ENCODE measurements at places on chromosomes 1 and 21.

DNA sequence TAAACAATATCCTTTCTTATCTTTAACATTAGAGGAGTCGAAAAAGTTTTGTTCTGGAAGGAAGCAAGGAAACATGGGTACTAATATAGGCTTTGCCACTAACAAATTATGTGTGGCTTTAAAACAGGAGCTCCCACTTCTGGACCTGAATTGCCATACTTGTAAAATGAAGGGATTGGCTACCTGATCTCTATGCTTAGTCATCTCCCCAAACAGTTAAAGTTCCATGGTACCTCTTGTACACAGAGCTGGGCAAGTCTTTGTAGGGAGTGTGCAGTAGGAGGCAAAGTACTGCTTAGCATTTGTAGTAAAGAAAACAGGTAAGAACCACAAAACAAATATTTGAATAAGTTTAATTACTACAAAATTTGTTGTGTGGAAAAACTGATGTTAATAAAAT, 81.3 kb downstream of the MAST2 start:
- H3K27me3 ChIP-seq: no peaks in the 10 kb centered on the region
- H3K36me3 ChIP-seq: no peaks in the 10 kb centered on the region
- peaks cover 14% of the 10 kb centered on the region for H3K4me1 ChIP-seq

- no peak for DNase-seq
- H3K27me3 ChIP-seq: no peaks in the 10 kb centered on the region
- H3K36me3 ChIP-seq: no peaks in the 10 kb centered on the region
- no peaks in the 10 kb centered on the region for H3K4me1 ChIP-seq
Measured at GRCh38 chr1:39094685-39095084, 68.5 kb downstream of the NDUFS5 start.

GRCh38 chr1:8666389-8667167, 150.9 kb downstream of the RERE start:
- peaks cover 6% of the 10 kb centered on the region for H3K4me1 ChIP-seq
- no peak for DNase-seq
- H3K4me3 ChIP-seq: no peak overlapping the region
- no peak overlapping the region for H3K27ac ChIP-seq

DNA sequence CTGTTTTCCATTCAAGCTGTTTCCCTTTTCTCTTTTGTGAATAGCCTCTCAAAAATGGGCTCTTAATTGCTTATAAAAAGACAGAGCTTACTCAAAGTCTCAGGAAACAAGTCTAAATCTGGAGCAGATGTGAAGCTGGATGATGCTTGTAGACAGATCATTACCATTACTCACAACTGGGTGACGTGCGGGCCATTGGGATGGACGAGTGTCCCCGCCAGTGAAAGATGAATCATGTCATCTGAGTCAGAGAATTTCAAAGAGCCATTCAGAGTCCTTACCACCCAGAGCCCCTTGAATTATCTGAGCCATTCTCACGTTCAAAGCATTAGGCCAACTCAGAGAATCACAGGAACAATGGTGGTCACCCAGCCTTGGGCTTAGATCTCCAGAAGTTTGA, 134.6 kb downstream of the HUNK start:
- no peaks in the 10 kb centered on the region for H3K27me3 ChIP-seq
- DNase-seq: no peak
- no peak overlapping the region for H3K4me3 ChIP-seq
- H3K27ac ChIP-seq: no peak overlapping the region
- no peaks in the 10 kb centered on the region for H3K4me1 ChIP-seq

GRCh38 chr21:14273736-14274538, 58.0 kb downstream of the RBM11 start:
- H3K4me1 ChIP-seq: no peaks in the 10 kb centered on the region
- H3K27ac ChIP-seq: no peak overlapping the region
- no peaks in the 10 kb centered on the region for H3K27me3 ChIP-seq
- no peak overlapping the region for H3K4me3 ChIP-seq

DNA sequence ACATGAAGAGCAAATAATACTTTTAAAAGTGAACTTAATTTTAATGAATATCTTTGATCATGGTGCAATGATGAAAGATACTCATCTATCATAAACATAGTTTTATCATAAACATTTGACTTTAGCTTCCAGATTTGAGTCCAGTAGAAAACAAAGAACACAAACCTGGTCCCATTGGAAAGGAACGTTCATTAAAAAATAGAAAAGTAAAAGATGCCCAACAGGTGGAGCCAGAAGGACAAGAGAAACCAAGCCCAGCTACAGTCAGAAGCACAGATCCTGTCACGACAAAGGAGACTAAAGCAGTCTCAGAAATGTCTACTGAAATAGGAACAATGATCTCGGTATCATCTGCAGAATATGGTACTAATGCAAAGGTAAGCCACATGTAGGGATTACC, 55.6 kb upstream of the MYOCOS start:
- no peak for DNase-seq
- H3K4me3 ChIP-seq: no peak overlapping the region
- no peak overlapping the region for H3K27ac ChIP-seq
- peaks cover 26% of the 10 kb centered on the region for H3K36me3 ChIP-seq
- H3K4me1 ChIP-seq: no peaks in the 10 kb centered on the region
- H3K27me3 ChIP-seq: no peaks in the 10 kb centered on the region

DNA sequence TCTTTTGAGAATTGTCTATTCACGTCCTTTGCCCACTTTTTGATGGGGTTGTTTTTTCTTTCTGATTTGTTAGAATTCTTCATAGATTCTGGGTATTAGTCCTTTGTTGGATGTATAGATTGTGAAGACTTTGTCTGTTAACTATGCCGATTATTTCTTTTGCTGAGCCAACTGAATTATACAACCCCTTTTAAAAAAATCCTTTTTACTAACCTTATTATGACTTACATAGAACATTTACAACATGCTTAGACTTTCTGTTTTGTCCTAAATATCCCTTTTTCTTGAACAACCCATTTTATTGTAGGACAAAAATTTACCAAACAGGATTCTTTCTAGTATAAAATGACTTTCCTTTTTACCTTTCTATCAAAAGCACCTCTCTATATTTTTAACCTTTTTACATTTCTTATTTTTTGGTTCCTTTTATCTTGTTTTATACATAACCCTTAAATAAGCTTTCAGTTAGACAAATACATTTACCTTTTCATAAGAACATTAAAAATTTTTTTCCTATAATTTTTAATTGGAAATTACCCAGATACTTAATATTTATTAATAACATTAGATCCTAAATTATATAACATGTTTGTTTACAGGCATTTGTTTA, 70.4 kb upstream of the TTLL7 start:
- no peak overlapping the region for H3K27ac ChIP-seq
- no peaks in the 10 kb centered on the region for H3K4me1 ChIP-seq
- no peak for DNase-seq

DNA sequence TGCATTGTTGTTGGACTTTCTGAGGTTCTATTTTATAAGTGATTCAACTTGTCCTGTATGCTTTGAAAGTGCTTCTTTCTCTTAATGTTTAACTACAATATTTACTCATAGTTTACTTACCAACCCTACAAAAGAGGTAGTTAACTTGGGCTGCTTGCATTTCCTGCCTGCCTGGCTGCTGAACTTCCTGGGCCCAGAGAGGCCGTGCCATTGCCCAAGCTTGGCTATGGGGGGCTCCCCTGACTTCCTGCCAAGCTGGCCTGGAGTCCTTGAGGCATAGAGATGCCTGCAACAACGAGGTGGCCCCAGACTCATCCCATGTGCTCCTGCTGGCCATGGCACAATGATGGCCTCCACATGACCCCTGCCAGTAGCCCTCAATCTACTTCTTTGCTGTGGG, 361.6 kb upstream of the PLD5 start:
- H3K4me1 ChIP-seq: no peaks in the 10 kb centered on the region
- no peak overlapping the region for H3K27ac ChIP-seq
- no peaks in the 10 kb centered on the region for H3K36me3 ChIP-seq
- H3K4me3 ChIP-seq: no peak overlapping the region
- no peaks in the 10 kb centered on the region for H3K27me3 ChIP-seq

GRCh38 chr1:218573925-218574324, 228.8 kb downstream of the TGFB2 start:
- no peak overlapping the region for H3K4me3 ChIP-seq
- DNase-seq: no peak
- H3K4me1 ChIP-seq: no peaks in the 10 kb centered on the region
- no peaks in the 10 kb centered on the region for H3K27me3 ChIP-seq

GRCh38 chr1:163055005-163055404, 14.2 kb upstream of the RGS4 start:
- no peaks in the 10 kb centered on the region for H3K4me1 ChIP-seq
- no peak overlapping the region for H3K27ac ChIP-seq
- H3K4me3 ChIP-seq: no peak overlapping the region
- DNase-seq: no peak
- no peaks in the 10 kb centered on the region for H3K27me3 ChIP-seq

DNA sequence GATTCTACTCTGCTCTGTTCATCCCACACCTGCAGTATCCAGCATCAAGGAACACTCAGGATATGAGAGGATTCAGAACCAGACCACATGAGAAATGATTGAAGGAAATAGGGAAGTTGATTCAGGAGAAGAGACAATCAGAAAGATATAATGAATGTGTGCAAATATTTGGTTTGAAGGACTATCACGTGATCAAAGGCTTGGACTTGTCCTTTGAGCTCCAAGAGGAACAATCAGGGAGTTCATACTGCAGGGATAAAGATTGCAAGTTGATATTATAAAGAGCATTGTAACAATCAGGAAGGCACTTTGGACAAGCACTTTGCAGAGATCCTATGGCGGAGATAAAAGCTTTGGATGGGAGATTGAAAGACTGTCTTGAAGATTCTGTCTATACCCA, 13.9 kb upstream of the PIGM start:
- H3K4me1 ChIP-seq: peaks cover 10% of the 10 kb centered on the region
- no peak for DNase-seq
- no peak overlapping the region for H3K27ac ChIP-seq
- H3K4me3 ChIP-seq: no peak overlapping the region
- H3K27me3 ChIP-seq: peaks cover 6% of the 10 kb centered on the region

- H3K4me1 ChIP-seq: no peaks in the 10 kb centered on the region
- H3K4me3 ChIP-seq: no peak overlapping the region
- DNase-seq: no peak
Measured at GRCh38 chr1:241553886-241554592, 21.9 kb downstream of the KMO start.

DNA sequence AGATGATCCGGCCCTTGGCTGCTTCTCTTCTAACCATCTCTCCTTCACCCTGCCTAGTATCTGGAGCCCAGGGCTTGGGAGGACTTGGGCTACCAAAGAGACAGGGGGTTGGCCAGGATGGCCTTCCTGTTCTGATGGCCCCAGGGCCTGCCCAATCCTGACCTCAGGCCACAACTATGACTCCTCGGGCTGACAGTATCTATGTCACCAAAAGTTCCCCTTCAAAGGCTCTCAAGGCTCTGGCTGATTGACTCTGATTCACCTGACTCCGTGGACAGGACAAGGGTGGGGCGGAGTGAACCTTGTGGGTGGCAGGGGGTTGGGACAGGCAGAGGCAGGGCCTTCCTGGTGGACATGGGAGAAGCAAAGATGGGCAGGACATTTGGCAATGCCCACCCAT, 12.7 kb downstream of the MEF2D start:
- peaks cover 9% of the 10 kb centered on the region for H3K36me3 ChIP-seq
- H3K4me1 ChIP-seq: peaks cover 89% of the 10 kb centered on the region
- H3K27ac ChIP-seq: peak overlapping the region; percentile 83
- no peaks in the 10 kb centered on the region for H3K27me3 ChIP-seq
- H3K4me3 ChIP-seq: peak overlapping the region; percentile 56

- H3K27ac ChIP-seq: no peak overlapping the region
- H3K4me1 ChIP-seq: no peaks in the 10 kb centered on the region
- no peaks in the 10 kb centered on the region for H3K27me3 ChIP-seq
- no peaks in the 10 kb centered on the region for H3K36me3 ChIP-seq
- no peak for DNase-seq
Measured at GRCh38 chr21:35616090-35616489, 444.2 kb downstream of the SETD4 start.

DNA sequence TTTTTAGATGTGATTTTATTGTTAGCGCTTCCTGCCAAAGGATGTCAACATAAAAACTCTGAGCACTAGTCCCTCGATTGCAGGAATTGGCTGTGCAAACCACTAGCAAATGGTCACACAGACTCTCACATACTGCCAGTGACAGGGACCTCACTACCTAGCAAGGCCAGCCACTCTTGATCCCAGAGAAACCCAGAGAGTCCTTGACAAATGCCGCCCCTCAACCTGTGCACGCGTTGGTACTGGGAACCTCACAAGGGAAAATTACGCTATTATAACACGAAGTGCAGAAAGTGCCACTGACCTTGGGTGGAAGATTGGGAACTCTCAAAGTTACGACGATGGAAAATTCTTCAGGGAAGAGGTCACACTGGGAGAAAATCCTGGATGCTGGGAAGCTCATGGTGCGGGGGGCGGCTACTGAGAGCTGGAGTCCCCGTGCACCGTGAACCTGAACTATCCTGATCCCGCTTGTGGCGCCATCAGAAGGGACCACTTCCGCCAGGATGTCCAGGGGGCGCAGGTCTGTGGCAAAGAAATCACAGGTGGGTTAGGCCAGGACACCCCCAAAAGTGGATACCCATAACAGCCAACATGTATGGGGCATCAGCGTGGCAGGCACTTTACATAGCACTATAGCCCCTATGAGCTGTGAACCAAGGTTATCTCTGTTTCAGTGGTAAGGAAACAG, 5.9 kb upstream of the KRTAP10-4 start:
- no peaks in the 10 kb centered on the region for H3K36me3 ChIP-seq
- no peaks in the 10 kb centered on the region for H3K4me1 ChIP-seq
- no peak overlapping the region for H3K4me3 ChIP-seq
- no peak for DNase-seq

DNA sequence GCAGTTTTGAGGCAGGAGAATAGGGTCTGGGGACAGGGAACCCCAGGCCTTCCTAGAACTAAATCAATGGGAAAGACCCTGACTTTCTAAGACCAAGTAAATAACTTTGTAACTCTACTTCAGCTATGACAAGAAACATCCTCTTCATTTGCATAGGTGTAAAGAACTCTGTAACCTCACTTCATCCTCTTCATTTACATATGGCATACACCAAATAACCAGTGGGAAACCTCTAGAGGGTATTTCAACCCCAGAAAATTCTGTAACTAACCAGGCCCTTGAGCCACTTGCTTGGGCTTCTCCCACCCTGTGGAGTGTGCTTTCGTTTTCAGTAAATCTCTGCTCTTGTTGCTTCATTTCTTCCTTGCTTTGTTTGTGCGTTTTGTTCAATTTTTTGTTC, 495.6 kb downstream of the SIPA1L2 start:
- H3K4me3 ChIP-seq: no peak overlapping the region
- no peaks in the 10 kb centered on the region for H3K4me1 ChIP-seq
- no peak overlapping the region for H3K27ac ChIP-seq
- no peaks in the 10 kb centered on the region for H3K27me3 ChIP-seq

DNA sequence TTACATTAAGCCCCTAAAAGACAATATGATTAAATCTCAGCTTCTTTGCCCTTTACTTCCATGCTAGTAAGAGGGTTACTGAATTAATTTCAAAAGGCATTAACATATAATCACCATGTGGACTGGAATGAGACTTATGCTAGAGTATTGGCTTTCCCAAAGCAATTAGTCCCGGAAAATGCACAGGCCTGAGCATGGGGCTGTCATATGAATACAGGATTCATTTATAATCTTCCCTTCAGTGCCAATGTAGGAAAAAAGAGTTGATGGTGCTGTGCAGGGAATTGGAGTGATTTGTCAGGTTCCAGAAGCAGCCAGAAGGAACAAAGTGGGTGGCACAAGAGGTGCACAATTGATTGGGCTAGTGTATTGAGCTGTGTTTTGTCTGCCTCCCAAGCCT, 199.0 kb upstream of the L1TD1 start:
- no peaks in the 10 kb centered on the region for H3K27me3 ChIP-seq
- no peaks in the 10 kb centered on the region for H3K4me1 ChIP-seq

- no peaks in the 10 kb centered on the region for H3K36me3 ChIP-seq
- no peak overlapping the region for H3K27ac ChIP-seq
- DNase-seq: no peak
- no peaks in the 10 kb centered on the region for H3K27me3 ChIP-seq
- H3K4me3 ChIP-seq: no peak overlapping the region
Measured at GRCh38 chr1:184588701-184589100, 166.0 kb downstream of the EDEM3 start.
